Stimulated activated CD4-positive, alpha-beta T cell treated with anti-CD3 and anti-CD28 coated beads, Interleukin-4, amount 100 ng/mL, for 48 hours (primary cell): ENCODE measurements at places on chromosomes 12 and 14.
A peak's percentile ranks its signal among the peaks of the same experiment; 100 is the strongest.

- no peak for DNase-seq
Measured at GRCh38 chr12:131008-131407, 64.4 kb downstream of the IQSEC3 start.

DNA sequence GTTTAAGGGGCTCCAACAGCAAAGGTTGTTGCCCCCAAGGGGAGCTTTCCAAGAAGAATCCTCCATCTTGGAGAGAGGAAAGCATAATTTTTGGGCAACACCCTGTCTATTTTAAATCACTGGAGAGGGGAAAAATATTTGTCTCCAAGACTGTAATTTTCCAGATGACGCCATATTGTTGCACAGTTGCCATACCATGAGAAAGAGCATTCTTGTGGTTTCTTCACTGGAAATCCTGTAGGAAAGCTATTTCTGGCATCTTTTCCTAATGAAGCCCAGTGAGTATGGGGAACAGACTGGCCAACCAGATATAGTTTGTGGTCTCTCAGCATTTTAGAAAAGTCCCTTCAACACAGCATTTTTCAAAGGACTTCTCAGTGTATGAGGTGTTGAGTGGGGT is 88.1 kb upstream of the MANSC4 start:
- DNase-seq, result no peak

- DNase-seq, result no peak
Measured at GRCh38 chr12:95994476-95994875, 1.7 kb downstream of the HAL start.

GRCh38 chr14:106556665-106557289 is 1030.4 kb downstream of the TMEM121 start:
- peak; percentile 85 for DNase-seq

GRCh38 chr14:99718031-99718810 is 34.1 kb downstream of the CYP46A1 start:
- no peak for DNase-seq

DNA sequence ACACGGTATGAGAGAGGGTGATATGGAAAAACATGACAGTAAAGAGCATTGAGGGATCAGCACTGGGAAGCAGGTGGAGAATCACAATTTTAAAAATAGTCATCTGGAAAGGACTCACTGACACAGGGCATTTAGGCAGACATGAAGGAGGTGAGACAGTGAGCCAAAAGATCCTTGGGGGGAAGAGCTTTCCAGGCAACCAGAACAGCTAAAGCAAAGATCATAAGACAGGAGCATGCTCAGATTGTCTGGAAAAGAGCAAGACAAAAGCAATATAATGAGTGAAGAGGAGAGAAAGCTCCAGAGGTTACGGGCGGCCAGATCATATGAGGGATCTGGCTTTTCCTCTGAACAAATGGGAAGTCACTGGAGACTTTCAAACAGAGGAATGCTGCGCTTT is 63.9 kb downstream of the DENND5B start:
- no peak for DNase-seq

- no peak for DNase-seq
Measured at GRCh38 chr12:12542964-12543363, 19.7 kb downstream of the DUSP16 start.

DNA sequence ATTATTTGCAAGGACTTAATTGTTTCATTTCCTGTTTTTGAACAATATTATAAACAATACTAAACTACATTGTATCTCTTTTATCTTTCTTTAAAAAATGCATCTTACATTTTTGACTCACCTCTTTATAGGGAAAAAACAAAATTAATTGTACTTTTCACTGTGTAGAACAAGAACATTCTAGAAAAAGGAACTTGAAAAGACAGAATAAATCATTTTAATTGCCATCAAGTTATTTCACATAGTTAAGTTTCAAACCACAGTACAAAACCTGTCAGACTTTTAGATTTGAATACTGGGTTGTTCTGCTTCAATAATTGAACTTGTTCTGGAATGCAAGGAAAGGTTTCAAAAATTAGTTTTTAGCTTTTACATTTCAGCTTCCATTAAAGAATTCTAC is 50.0 kb downstream of the SLC38A6 start:
- DNase-seq, result no peak

DNA sequence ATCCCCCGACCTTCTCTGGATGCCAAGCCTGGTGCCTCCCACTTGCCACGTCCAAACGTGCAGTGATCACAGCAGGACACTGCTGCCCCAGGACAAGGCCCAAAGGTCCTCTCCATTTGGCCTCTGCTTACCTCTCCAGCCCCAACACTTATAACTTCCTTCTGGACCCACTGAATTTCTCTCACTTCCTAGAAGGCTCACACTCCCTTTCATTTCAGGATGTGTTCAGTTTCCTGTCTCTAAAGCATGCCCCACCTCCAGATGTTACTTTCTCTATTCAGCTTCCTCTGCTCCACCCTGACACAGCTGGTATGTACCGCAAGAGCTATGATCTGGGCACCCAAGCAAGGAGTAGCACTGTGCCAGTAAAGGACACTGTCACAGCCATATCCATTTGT is 33.0 kb downstream of the CDKL1 start:
- DNase-seq, result peak; percentile 29

DNA sequence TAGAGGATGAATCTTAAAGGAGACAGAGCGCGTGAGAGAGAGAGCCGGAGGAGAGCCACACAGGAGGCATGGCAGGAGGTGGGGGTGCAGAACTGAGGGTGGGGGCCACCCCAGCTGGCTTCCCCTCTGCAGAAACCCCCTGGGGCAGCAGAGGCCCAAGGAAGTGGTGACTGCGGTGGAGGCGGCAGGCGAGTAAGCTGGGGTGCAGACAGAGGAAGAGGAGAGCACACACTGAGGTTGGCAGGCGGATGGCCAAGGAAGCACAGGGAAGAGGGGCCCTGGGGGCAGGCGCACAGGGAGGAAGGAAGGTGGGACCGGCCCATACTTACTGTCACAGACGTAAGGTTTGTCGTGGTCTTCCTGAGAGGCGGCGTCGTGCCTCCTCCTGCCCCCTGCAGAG is 179.8 kb downstream of the DPF3 start:
- DNase-seq, result no peak

DNA sequence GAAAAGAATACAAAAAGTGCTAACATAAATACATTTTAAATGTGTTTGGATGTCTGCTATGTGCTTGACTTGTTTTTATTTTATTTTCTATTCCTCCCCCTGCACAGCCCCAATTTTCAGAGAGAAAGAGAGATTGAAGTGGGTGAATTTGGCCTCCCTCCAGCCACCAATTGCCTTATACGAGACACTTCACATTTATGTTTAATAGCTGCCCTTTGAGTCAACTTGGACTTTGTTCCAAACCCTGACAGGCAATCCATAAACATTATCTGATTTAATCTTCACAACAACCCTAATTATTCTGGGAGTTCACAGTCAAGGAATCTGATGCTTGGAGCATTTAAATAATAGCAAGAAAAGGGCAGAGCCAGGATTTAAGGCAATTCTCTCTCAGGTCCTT is 161.7 kb downstream of the SLC15A4 start:
- no peak for DNase-seq

- DNase-seq, result no peak
Measured at GRCh38 chr12:19299765-19300164, 139.5 kb upstream of the AEBP2 start.

DNA sequence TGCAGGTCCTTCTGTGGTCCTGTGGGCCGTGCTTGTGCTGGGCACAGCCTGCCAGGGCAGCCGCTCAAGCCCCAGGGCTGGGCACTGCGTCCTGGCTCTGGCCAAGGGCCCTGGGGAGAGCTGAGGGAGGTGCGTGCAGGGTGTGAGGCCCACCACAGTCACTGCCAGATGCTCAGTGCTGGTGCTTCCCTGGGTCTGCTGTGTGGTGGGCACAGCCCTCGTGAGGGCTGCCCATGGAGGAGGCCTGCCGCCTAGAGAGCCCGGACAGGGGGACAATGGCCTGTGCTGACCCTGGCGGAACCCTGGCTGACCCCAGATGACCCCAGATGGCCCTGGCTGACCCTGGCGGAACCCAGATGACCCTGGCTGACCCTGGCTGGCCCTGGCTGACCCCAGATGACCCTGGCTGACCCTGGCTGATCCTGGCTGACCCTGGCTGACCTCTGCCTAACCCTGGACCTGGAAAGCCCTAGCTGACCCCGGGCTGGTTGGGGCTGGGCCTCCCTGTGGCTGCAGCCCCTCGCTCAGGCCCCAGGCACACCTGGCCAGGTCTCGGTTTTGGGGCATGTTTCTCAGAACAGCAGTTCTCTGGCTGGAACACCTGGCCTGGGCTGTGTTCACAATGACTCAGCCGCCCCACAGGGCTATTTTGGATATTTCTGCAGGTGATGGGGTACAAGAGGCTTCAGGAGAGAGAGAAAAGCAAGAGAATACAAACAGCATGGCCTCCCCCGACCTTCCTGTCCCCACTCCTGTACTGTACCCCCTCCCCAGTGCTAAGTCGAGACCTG is 55.4 kb downstream of the TMEM121 start:
- no peak for DNase-seq

DNA sequence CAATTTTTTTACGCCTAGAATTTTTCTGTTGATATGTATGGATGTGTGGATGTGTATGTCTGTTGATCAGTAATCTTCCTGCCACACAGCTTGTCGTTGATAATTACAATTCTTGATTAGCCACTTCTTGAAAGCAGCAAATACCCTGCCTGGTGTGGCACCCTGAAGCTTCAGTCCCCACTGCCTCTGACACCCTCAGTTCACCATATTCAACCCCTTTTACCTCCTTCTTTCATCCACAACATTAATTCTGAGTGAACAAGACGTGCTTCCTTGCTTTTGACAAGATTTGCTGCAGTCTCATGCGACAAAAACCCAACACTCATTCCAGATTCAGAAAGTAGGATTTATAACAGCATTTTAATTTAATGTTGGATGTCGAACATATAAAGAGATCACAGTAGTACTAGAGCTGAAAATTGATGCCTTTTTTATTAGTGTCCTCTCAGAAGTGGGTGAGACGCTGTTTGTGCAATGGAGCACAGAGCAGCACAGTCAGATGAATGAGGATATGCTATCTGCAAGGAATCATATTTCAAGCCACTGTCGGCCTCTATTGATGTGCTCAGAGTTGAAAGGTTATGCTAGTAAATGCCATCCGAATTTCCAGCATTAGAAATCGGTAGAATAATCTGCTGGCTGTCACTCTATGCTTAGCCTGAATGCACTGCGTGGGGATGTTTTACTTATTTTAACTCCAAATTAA is 383.7 kb downstream of the EGLN3 start:
- DNase-seq, result no peak

- no peak for DNase-seq
Measured at GRCh38 chr12:131141514-131141913, 187.8 kb downstream of the ADGRD1 start.

DNA sequence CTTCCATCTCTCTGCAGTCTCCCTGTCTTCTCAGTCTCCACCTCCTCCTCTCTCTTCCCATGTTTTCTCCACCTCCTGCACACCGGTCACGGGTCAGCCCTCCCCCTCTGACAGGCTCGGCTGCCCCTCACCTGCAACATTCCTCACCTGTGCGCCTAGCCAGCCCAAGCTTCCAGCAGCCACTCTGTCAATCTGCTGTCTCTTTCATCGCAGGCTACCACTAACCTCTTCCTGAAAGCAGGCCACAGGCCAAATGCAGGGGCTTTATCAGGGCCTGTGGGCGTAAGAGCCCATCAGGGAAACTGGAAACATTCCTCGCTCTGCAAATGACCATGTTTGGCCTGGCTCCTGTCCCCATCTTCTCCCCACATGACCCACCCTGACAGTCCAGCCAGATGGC is 34.5 kb downstream of the CMKLR1 start:
- DNase-seq, result no peak

DNA sequence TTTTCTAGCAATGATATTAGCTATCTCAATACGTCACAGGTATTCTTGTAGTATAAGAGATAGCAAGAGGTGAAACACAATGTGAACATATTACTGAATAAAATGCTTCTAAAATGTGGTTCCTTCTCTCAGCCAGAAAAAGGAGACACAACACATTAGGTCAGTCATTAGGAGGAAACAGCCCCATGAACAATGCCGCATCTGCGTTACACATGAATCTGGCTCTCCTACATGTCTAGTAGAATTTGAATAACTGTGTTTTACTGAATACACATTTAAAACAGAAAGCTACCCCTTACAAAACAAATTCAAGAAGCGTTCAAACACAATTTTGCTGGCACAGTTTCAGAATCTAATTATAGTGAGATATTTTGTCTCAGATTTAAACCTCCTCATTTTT is 51.6 kb downstream of the EFCAB11 start:
- DNase-seq, result no peak

DNA sequence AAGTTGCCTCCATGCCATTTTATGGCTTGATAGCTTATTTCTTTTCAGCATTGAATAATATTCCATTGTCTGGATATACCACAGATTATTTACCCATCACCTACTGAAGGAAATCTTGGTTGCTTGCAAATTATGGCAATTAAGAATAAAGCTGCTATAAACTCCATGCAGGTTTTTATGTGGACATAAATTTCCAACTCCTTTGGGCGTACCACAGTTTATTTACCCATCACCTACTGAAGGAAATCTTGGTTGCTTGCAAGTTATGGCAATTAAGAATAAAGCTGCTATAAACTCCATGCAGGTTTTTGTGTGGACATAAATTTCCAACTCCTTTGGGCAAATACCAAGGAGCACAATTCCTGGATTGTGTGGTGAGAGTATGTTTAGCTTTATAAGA is 12.6 kb upstream of the PLEKHH1 start:
- no peak for DNase-seq

GRCh38 chr12:99224237-99224636 is 423.3 kb upstream of the GARIN6 start:
- DNase-seq, result no peak

DNA sequence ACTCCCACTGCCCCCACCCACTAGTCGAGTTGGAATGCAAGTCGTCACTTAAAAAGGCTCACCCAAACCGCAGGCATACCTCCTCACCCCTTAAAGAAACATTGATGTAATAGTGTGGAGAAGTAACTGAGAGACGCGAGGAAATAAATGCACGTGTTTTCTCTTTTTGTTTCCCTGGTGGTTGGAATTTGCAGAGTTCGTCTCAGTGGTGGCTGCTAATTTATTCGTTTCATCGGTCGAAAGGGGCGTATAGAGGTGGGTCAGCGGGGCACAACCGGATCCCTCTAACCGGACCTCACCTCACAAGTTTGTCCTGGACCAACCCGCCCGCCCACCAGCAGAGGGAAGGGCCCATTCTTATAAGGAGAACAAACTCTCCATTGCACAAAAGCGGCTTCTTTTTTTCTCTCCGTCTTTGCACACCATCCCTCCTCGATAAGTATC is 5.0 kb upstream of the NPAS3 start:
- no peak for DNase-seq

- DNase-seq, result no peak
Measured at GRCh38 chr12:79454338-79454843, 236.4 kb downstream of the PAWR start.
